ENCODE measurements at places on chromosomes 4 and X.

DNA sequence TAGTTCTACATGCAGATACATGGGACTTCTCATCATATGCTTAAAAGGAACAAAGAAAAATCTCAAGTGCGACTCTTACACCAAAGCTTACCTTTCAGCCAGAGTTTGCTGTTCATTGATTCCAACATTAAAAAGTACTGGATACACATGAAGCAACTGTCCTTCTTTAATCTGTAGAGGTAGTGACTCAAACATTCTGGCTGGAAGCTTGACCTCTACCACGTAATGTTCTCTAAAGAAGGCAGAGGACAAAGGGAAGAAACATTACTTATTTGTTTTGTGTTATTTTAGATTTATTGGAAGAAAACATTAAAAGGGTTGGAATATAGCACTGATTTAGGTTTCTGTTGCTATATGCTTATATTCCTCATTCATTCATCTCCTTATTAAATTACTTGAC lies 476.1 kb downstream of the IL15 start:
- DNase-seq, result no peak

DNA sequence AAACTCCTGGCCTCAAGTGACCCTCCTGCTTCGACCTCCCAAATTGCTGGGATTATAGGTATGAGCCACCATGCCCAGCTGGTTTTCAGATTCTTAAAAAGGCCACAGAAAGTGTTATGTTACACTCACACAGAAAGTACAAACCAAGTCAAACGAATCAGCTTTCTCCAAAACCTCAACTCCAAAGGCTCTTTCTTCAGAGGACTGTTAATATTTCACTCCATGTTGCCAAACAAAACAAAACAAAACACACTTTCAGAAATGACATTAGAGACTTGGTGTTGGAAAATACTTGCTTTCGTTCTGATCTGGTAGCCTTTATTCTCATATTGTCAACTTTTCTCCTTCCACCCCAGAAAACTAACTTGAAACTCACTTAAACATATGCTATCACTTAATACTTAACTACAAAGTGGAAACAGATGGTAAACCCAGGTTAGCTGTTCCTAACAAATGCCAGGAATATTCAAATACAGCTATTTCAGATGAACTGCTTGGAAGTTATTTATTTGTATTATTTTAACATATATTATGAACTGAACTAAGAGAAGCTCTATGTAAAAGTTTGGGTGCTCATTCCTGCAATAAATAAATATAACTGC lies 34.7 kb downstream of the RLIM start:
- DNase-seq, result no peak

DNA sequence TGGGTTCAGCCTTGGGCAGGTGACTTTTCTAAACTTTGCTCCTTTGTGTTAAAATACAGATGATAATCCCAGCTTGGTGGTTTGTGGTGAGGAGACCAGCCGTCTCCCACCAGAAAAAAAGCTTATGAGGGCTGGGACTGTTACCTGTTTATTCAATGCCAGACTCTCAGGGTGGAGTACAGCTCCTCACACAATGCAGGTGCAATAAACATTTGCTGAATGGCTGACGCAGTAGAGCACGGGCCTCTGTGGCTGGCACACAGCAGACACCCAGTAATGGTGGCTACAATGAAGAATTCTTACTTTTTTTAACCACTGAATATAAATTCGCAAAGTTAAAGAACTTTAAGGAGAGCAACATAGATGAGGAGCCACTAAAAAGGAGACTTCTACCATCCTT lies 30.2 kb downstream of the BEND4 start:
- DNase-seq, result no peak

DNA sequence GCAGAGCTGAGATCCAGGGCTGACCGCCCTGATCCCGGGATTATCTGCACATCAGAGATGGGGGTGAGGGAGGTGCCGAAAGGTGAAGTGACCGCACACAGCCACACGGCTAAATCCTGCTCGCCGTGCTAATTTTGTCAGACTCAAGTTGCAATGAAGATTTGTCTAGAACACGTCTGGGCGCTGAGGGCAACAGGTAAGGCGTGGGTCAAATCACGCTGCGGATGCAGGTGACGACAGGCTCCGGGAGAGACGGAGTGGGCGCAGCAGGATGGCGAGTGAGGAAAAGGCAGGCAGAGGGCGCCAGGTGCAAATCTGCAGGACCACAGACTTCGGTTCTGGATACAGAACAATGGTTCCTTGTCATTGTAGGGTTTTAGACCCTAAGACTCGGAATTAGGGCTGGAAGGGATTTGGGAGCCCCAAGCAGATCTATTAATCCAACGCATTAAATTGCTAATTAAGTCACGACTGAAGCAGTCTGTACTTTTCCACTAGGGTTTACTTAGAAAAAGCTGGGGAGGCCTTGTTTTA lies 1.9 kb upstream of the TBC1D14 start:
- peak; percentile 75 for DNase-seq

GRCh38 chrX:108736509-108737479 lies at the start of gene IRS4:
Gene IRS4, minus strand, starts transcription at chrX:108736563.
- DNase-seq, result peak; percentile 44

- no peak for DNase-seq
Measured at GRCh38 chrX:97117572-97117971, 233.9 kb downstream of the RPA4 start.

GRCh38 chrX:23759821-23760220 lies 16.7 kb upstream of the ACOT9 start:
- DNase-seq, result no peak

- no peak for DNase-seq
Measured at GRCh38 chr4:8510611-8511285, 69.4 kb upstream of the GPR78 start.

- no peak for DNase-seq
Measured at GRCh38 chr4:6926681-6927478, 17.3 kb downstream of the TBC1D14 start.

DNA sequence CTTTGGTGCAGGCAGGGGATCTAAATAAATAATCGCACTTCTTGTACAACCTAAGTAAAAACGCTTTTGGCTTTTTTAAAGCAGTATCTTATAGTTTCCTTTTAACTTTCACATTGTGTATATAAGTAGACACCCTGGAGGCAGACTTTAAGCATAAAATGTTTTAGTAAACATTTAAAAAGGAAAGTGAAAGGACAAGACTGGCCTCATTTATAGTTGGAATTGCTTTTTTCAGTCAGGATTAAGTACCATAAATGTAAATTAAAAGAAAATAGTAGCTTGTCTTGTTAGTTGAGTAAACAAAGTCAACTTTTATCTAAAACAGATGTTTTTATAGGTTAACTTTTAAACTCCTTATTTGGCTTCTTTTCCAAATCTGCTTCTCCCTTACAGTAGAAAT lies 39.7 kb downstream of the PTPN13 start:
- no peak for DNase-seq

Measured in head of caudate nucleus (tissue), 42 donors.